Epithelial cell of prostate (primary cell): ENCODE measurements at places on chromosomes 4 and X.

DNA sequence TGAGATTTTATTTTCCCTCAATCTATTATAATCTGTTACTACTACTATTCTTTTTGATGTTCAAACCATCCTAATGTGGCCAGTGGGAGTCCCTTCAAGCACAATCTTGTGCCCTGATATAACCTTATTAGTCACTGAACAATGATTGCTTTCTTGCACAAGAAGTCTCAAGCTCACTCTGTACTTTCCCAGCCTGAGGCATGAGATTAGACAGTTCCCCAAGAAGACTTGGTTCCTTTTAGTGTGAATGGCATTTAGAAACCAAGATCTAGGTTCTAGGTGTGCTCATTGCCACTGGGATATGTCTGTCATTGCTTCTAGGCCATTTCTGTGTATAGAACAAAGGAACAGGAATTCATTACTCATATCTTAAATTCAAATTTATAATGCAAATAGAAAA is 28.0 kb upstream of the RBM41 start:
- peak; percentile 29 for DNase-seq

DNA sequence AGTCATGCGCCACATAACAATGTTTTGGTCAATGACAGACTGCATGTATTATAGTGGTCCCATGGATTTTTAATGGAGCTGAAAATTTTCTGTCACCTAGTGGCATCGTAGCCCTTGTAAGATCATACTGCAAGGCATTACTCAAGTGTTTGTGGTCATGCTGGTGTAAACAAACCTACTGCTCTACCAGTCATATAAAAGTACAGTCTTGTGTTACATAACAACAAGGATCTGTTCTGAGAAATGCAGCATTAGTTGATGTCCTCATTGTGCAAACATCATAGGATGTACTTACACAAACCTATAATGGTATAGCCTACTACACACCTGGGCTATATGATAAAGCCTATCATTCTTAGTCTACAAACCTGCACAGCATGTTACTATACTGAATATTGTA is 34.6 kb downstream of the COX18 start:
- peak; percentile 12 for DNase-seq

- no peak for DNase-seq
Measured at GRCh38 chrX:74423289-74423998, 2.2 kb downstream of the SLC16A2 start.

DNA sequence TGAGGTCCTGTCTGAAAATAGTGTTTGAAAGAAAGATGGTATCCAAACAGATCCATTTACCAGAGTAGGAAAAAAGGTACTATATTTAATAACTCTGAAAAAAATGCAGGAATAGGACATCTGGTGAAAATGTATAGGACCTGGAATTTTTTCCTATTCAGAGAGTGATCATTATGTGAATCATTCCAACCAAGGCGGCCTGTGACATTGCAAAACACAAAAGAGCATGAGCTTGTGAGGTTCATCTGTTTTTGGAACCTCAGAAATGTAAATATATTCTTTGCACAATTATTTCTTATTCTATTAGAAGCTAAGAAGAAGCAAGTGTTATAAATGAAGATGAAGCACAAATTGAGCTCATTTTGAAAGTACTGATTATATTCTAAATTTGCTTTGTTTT is 2.0 kb downstream of the C4orf51 start:
- no peak for DNase-seq

- no peak for DNase-seq
Measured at GRCh38 chr4:109215506-109215905, 87.0 kb downstream of the COL25A1 start.

DNA sequence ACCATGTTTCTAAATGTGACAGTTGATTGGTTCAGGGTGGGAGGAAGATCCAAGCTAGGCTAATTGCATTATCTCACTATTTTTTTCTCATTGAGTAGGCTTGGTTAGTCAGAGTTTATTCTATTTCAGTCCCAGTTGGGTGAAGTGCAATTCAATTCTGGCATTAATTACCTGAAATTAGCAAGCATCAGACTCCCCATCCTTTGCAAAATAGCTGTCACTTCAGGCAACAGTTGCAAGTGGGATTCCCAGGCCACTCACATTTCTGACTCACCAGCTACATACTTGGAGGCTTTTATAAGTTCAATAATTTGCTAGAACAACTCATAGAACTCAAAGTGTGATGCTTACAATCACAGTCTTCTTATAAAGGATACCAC is 155.8 kb upstream of the HAND2 start:
- DNase-seq = no peak

DNA sequence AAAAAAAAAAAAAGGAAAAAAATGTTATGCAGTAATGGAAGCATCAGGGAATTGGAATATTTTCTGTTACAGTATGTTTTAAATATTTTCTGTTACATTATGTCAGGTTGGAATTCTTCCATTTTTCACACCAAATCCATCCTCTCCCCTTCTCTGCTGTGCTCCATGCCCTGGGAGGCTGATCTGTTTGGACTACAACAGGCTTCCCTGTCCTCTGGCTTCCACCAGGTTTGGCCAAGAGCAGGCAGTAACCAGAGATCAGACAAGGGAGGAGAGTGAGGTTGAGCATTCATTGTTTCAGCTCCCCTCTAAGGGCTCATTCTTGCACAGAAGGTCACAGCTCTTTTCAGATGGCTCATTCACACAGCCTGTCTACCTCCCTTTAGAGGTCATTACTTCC is 11.7 kb upstream of the TMEM184C start:
- DNase-seq = no peak

DNA sequence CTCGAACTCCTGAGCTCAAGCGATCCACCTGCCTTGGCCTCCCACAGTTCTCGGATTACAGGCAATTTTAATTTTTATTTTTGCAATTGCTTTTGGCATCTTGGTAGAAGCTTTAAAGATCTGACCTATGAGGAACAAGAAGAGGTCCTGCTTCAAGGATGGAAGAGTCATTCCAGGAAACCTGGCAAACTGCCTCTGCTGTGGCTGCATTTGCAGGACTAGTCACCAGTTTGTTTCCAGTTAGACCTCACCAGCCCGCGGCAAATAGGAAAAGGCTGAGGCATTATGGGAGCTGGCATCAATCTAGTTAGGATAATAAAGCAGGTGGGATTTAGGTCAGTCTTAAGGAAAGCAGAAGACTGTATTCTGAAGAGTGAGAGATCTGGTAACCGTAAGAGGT is 51.9 kb upstream of the LAS1L start:
- no peak for DNase-seq

- DNase-seq = no peak
Measured at GRCh38 chr4:82287720-82288119, 86.1 kb downstream of the HNRNPD start.

- DNase-seq = no peak
Measured at GRCh38 chr4:79833857-79834256, 239.2 kb downstream of the ANTXR2 start.

DNA sequence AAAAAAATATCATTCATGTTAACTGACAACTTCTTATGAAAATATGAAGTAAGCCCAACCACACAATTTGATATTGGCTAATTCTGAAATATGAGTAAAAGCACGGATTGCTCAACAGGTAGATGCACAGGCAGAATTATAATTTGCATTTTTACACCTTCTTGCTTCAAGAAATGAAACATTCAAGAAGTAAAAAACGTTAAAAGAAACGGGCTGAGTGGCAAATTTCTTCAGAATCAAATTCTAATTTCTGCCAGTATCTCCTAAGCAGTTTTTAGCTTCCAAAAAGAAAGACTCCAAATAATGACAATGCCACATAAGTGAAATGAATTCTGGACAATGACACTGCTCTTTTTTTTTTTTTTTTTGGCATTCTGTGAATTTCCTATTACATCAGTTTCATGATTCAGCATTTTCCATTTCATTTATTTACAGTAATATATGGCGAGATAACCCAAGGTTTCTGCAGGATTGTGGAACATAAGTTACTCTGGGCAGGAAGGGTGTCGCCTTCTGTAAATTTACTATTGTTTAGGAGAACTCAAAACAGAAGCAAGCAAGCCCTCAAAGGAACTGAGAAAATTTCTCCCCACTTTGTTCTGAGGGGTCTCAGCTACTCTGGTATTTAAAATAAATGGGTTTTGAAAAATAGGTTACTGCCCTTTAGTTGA is 1.4 kb downstream of the SEL1L3 start:
- no peak for DNase-seq

DNA sequence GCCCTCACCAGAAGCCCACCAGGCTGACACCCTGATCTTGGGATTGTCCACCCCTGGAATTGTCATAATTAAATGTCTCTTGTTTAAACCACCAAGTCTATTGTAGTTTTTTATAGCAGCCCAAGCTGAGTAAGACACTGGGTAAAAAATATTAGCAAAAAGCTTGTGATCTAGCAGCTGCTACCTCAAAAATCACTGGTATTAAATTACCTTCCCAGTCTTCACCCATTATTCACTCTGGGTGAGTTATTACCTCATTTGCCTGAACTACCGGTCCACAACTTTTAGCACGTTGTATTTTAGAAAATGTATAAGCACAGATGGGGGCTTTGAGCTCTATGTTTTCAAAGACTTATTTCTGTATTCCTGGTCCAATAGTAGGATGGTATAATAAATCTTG is 12.0 kb upstream of the TRIM61 start:
- no peak for DNase-seq

DNA sequence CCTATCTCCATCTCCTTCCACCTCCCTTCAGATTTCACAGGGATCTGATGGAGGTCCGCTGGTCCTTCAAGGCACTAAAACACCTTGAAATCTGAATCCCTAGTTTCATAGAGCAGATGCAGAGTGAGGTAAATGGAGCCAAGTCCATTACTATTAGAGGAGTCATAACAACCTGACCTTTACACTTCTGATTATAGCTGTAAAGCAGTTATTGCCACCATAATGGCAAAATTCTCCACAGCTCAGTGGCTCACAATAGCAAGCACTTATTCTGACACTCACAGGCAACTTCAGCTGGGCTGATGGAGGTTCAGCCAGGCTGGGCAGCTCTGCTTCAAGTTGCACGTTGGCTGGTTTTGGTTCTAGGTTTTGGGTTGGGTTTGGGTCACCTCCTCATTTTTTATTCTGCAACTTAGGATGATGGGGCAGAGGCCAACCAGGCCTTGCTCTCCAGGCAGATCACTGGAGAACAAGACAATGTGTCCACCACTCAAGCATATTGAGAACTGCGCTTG is 51.4 kb upstream of the LRAT start:
- DNase-seq = no peak
